ENCODE measurements at places on chromosomes 12 and 14.

DNA sequence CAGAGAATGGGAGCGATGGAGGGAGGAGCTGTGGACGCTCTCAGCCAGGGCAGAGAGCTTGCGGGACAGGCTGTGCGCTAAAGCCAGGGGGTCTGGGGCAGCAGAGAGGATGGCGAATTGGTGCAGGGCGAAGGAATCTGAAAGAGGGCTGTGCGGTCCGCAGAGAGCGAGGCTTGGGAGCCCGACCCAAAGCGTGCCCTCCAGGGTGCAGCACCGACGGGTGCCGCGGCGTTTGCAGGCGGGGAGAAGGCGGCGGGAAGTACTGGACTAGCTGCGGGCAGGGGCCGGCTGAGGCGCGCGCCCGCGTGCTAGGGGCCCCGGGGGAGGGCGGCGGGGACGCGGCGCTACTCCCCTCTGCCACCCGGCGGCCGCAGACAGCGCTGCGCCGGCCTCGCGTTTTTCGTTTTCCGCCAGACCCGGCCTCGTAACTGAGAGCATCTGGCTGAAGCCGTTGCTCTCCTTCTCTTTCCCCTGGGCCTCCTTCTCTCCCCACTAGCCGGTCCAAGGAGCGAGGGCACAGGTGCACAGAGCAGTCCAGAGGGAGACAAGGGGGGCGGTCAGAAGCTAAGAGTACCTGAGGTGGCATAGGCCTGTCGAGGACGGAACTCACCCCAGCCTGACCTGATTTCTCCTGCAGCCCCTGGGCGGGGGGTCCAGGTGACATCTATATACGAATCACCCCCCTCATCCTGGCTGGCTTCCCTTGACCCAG is 24.9 kb downstream of the SLC6A12 start:
- peak; percentile 55 for DNase-seq

- DNase-seq, result no peak
Observed at GRCh38 chr12:68482660-68483059, 128.0 kb upstream of the RAP1B start.

GRCh38 chr14:94767321-94767878 is 2.5 kb downstream of the GSC start:
- no peak for DNase-seq

GRCh38 chr14:25111061-25111601 is 61.2 kb upstream of the STXBP6 start:
- DNase-seq, result no peak

GRCh38 chr12:89084751-89085150 is 267.6 kb downstream of the DUSP6 start:
- no peak for DNase-seq

- DNase-seq, result no peak
Observed at GRCh38 chr12:81294325-81295190, 216.7 kb downstream of the ACSS3 start.
